GM23338 (cell line): ENCODE measurements at places on chromosomes 2 and 18.

- DNase-seq = no peak
Measured at GRCh38 chr2:69916106-69916505, 1.2 kb downstream of the MXD1 start.

GRCh38 chr2:15797231-15797938 is 143.0 kb upstream of the MYCN start:
- peak; percentile 78 for DNase-seq

DNA sequence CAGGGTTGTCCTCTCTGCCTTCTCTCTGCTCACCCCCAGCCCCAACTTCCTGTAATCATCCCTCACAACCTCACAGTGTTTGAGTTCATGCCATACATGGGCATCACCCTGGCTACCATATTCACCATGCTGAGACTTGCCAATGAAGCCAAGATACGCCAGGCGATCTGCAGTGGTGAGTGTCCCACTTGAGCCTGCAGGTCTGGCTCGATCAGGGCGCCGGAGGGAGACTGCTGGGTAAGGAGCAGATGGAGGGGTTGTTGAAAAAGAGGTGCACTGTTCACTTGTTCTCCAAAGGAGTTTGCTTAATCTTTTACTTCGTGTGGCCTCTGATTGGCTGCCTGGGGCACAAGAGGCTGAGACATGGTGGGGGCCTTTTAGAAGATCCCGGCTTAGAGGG is 14.6 kb downstream of the MROH2A start:
- no peak for DNase-seq

- no peak for DNase-seq
Measured at GRCh38 chr2:16908656-16909055, 243.0 kb upstream of the CYRIA start.

- DNase-seq = peak; percentile 67
Measured at GRCh38 chr2:202039278-202040078, 5.8 kb downstream of the FZD7 start.

- DNase-seq = no peak
Measured at GRCh38 chr2:222604749-222605515, 51.0 kb downstream of the FARSB start.

DNA sequence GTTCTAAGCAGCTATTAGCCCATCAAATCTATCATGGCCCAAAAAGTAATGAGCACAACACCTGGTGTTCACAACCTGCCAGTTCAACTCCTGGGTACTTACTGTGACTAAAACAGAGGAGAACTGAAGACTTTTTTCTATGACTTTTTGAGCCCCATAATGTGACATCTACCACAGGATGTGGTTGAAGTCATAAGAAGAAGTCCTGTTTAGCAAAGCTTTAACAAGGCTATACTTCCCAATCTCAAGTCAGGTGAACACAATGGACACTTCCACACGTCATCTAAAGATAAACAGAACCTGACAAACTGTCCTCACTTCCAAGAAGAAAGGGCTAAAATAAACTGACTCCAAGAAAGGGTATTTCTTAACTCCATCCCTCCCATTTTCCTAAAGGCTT is 138.8 kb downstream of the ATAD2B start:
- no peak for DNase-seq

DNA sequence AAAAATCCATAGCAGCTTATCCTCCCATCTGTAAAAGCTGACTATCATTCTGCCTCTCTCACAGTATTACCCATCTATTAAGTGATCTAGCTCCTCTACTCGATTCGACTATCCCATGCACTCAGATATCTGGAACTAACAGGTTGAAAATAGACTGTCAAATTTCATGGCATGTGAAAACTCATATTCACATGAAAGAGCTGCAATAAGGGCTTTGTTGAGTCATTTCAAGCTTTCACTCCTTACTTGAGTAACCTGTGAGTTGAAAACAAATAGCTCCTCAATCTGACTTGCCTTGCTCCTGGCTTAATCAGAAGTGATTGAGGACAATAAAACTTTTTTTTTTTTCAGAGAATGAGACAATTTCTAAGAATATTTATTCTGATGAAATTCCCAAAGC is 192.4 kb upstream of the ERBB4 start:
- DNase-seq = no peak

GRCh38 chr18:48138660-48139430 is 208.4 kb upstream of the SMAD2 start:
- DNase-seq = peak; percentile 23

- DNase-seq = no peak
Measured at GRCh38 chr2:172231508-172231907, 128.8 kb upstream of the DLX2 start.

GRCh38 chr2:46870051-46870839 is 45.4 kb downstream of the MCFD2 start:
- no peak for DNase-seq

- DNase-seq = peak; percentile 6
Measured at GRCh38 chr2:78118037-78118436, 595.9 kb upstream of the LRRTM4 start.
